ENCODE measurements at places on chromosomes 1 and 21.
A peak's percentile ranks its signal among the peaks of the same experiment; 100 is the strongest.

GRCh38 chr1:237685551-237685950 is 205.2 kb downstream of the ZP4 start:
- DNase-seq, result no peak

GRCh38 chr1:190479516-190479915 is 1.9 kb upstream of the BRINP3 start:
- DNase-seq, result no peak

DNA sequence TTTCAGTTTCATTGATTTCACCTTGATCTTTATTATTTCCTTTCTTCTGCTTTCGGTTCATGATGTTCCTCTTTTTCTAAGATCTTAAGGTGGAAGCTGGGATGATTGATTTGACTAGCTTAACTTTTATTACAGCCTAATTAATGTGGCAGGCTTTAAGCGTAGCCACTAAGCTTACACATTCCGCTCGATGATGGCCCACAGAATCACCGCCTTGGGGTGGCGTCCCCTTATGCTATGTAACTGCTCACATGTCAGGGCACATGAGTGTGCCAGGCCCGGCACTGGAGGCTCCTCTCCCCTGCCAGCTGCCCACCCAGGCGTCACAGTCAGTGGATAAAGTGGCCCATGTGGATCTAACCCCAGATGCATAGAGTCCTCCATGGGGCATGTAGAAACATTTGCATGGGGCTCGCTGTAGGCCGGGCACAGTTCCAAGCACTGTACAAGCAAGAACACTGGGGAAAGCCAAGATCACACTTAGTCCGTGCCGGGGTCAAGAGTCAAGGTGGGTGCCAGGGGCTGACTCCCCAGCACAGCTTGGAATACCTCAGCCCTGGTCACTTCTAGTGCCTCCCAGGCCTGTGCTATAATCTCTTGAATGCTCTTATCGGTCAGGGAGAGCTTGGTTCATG is 41.7 kb downstream of the PKNOX1 start:
- DNase-seq, result no peak

- DNase-seq, result no peak
These were observed 61.6 kb downstream of the HS2ST1 start for GRCh38 chr1:86975993-86976550.

DNA sequence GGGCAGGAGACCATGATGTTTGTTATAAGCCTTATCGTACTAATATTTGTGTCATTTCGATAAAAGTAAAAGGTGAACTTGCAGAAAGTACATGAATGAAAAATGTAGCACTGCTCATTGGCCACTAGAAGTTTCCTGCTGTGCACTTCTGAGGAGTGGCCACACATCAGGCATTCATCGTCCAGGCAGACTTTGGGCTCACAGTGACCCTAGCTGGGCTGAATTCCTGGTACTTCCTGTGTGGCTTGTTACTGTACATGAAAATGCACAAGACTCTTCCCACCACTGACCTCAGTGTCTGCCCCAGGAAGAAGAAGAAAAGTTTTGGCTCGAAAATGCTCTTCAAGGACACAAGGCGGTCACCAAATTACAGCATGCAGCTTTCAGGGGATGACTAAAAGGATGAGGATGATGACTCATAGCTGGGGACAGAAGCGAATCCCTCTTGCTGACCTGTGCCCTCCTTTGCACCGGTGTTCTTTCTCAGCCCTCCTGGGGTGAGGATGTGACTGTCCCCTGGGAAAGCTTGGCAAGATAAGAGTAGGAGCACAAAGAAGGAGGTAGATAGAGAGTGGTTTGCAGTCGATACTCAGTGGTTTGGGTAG is 252.4 kb upstream of the KAZN start:
- no peak for DNase-seq

DNA sequence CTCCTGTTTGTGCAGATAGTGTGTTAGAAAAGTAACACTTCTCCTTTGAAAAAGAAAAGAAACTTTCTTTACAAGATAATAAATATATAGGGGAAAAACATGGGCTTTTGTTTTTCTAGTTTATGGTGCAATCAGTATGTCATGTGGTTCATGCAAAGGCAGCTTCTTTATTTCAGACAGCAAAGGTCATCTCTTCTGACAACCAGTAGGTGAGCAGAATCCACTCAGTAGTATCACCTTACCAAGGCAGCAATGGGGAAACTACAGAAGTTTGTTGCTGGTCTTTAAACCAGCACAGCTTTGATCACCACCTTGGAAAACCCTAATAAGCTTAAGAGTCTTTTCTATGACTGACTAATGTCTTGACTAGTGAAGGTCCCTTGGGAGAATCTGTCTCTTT is 13.0 kb upstream of the SAMSN1 start:
- DNase-seq, result no peak

DNA sequence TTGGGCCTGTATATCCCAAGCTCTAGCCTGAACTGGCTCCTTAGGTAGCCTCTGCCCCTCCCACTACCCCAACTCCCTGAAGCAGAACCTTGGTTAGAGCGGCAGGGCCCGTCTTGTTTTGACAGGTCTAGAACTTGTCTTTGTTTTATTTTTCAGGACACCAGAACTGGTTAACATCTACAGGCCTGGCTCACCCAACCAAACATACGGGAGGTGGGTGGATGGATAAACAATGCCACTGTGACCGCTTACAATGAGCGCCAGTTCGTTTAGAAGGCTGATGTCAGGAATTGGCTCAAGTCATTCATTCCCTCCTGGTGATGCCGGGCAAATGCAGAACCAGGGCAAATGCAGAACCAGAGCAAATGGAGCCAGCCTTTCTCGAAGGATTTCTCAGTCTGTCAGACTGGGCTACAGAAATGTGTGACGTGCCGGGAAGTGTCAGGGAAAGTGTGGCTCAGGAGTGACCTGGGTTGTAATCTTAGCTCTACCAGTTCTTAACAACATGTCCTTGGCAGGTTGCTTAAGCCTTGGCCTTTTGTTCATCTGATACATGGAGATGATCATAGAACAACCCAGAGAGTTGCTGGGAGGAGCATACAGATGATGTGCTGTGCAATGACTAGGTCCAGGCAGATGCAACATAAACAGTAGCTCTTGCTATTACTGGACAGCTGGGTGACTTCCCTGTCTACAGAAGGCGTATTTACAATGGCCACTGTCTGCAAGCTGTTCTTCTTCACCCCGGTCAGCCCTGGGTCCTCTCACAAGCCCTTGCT is 30.5 kb upstream of the BTG2 start:
- DNase-seq, result no peak

DNA sequence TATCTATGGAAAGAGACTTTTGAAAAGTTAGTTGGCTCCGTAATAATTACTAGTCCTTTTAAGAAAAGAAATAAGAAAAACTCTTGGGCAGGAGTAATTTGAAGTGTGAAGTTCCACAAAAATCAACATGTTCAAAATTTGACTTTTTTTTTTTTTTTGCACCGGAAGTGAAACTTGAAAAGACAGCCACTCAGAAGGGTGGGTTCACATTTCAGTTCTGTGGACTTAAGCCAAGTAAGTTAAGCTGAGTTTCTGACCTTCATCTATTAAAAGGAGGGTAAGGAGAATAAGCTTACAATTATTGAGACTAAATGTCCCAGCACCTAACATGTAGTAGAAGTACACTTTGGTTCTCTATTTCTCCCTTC is 11.0 kb downstream of the RO60 start:
- no peak for DNase-seq

DNA sequence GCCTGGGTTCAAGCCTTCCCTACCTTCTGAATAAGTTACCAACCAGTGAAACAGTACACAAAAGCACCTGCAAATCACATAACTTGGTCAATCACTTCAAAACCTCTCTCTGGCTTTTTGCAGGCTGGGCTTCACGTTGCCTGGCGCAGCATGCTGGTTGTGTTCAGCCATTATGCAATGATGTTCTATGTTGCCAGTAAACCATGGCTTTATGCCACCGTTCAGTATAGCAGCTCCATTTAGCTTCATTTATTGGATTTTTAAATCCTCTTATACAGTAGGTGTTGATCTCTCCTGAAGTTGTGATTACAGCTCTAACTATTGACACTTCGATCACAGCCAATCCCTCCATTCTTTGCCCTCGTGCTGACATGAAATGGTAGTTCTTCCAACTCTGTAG is 233.6 kb upstream of the PTBP2 start:
- no peak for DNase-seq

GRCh38 chr1:232793944-232794343 is 11.3 kb upstream of the MAP10 start:
- peak; percentile 26 for DNase-seq

- DNase-seq, result no peak
These were observed 51.4 kb upstream of the GJA8 start for GRCh38 chr1:147851149-147851548.

All from AG04449 (cell line).